Naive thymus-derived CD4-positive, alpha-beta T cell (primary cell): ENCODE measurements at places on chromosomes 12 and 14. TPM values are rescaled to one million over a fixed set of nuclear protein-coding genes. Genes with fewer than 3 reads are reported as not detected.

The LGMN gene
- total RNA-seq, result 26.8 TPM

GRCh38 chr14:43135877-43136411 lies 1371.1 kb downstream of the FSCB start:
- H3K27ac ChIP-seq, result no peak overlapping the region
- H3K4me3 ChIP-seq, result no peak overlapping the region
- DNase-seq, result no peak
- no peaks in the 10 kb centered on the region for H3K36me3 ChIP-seq
- no peaks in the 10 kb centered on the region for H3K27me3 ChIP-seq

DNA sequence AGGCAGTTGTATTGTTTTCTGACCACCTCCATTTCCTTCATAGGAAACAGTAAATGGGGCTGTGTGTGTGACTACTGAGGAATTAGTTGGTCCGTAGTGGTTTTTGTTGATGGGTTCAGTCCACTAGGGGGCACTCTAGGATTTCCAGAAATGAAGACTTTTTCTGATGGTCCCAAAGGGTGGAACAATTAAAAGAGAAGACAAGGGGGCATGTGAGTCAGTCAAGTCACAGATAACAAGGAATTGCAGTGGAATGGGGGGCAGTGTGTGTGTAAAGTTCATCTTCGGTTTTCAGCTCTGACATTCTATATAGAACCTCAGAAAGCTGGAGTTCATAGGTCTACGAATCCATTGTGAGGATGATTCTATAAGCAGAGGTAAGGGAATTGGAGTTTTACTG lies 186.6 kb upstream of the OR4E1 start:
- no peaks in the 10 kb centered on the region for H3K4me1 ChIP-seq
- H3K36me3 ChIP-seq, result no peaks in the 10 kb centered on the region
- DNase-seq, result peak; percentile 47
- H3K27me3 ChIP-seq, result no peaks in the 10 kb centered on the region

DNA sequence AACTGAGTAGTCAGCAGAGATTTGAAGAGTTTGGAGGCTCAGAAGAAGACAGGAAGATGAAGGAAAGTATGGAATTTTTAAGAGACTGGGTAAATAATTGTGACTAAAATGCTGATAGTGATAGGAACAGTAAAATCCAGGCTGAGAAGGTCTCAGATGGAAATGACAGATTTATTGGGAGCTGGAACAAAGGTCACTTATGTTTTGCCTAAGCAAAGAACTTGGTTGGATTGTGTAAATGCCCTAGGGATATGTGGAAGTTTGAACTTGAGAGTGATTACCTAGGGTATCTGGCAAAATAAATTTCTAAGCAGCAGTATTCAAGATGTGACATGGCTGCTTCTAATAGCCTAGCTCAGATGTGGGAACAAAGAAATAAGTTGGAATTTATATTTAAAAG lies 180.9 kb downstream of the TRHDE start:
- H3K27me3 ChIP-seq, result no peaks in the 10 kb centered on the region
- H3K4me3 ChIP-seq, result no peak overlapping the region
- no peaks in the 10 kb centered on the region for H3K4me1 ChIP-seq
- no peaks in the 10 kb centered on the region for H3K36me3 ChIP-seq
- no peak for DNase-seq
- H3K27ac ChIP-seq, result no peak overlapping the region

GRCh38 chr12:67025543-67026114 lies 243.5 kb upstream of the CAND1 start:
- no peak overlapping the region for H3K4me3 ChIP-seq
- peak; percentile 26 for DNase-seq
- H3K27me3 ChIP-seq, result no peaks in the 10 kb centered on the region
- H3K4me1 ChIP-seq, result no peaks in the 10 kb centered on the region
- H3K36me3 ChIP-seq, result no peaks in the 10 kb centered on the region

DNA sequence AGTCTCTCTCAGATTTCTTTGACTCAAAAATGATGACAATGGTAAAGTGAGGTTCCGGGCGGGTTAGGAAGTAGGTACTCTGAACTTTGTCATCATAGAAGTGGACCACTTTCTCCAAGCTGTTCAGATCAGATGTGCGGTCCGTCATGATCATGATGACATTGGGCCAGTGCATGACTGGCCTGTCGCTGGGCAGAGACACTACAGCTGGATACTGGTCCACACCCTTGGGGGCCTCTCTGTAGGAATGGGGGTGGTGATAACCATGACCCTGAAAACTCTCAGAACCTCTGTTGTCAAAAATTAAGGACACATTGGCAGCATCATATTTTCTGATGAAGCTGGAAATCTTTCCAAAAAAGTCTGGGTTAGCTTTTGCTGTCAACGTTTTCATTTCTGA lies 28.2 kb downstream of the KICS2 start:
- H3K36me3 ChIP-seq, result no peaks in the 10 kb centered on the region
- H3K27ac ChIP-seq, result no peak overlapping the region
- H3K27me3 ChIP-seq, result no peaks in the 10 kb centered on the region
- no peak overlapping the region for H3K4me3 ChIP-seq

DNA sequence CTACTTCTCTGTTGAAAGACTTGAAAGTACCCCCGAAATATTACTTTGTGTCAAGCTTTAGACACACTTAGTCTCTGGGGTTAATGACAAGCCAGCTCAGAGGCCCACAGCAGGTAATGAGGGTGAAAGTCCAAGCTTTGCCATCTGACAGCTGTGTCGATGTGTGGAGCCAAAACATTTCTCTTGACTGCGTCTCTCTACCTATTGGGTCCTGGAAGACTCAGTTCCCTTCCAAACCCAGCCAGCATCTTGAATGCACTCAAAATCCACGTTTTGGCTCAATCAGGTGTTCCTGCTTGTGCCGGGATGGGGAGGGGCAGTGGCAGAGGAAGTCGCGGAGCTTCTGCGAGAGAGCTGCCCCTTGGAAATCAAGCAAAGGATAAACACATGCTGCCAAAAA lies 3.2 kb downstream of the PLXNC1 start:
- H3K27me3 ChIP-seq, result no peaks in the 10 kb centered on the region
- no peak overlapping the region for H3K4me3 ChIP-seq
- no peaks in the 10 kb centered on the region for H3K4me1 ChIP-seq
- H3K27ac ChIP-seq, result no peak overlapping the region
- H3K36me3 ChIP-seq, result no peaks in the 10 kb centered on the region
- DNase-seq, result no peak
